NCI-H1092 treated with DMSO at 0.1 percent for 48 hours (cell line): ENCODE measurements at places on chromosomes 5 and 9.

GRCh38 chr5:173984218-173984617, 4.8 kb upstream of the C5orf47 start:
- DNase-seq: no peak

DNA sequence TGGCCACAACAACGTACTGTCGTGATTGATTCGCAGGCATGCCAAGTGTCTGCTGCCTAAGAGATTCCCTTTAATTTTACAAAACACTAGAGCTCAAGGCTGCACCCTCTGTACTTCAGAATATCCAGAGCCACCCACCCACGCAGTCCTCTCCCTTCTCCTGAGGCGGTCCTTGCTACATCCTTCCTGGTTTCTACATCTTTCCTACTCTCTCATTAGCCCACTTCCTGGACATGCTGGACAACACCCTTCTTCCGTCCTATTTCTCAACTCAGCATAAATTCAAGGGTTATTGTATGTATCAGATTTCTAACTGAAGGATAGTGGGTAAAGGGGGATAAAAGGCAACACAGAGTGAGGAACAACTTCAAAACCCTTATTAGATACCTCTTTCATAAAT, 148.4 kb upstream of the MAP3K1 start:
- DNase-seq: no peak

GRCh38 chr5:14016549-14016948, 72.1 kb upstream of the DNAH5 start:
- DNase-seq: no peak

DNA sequence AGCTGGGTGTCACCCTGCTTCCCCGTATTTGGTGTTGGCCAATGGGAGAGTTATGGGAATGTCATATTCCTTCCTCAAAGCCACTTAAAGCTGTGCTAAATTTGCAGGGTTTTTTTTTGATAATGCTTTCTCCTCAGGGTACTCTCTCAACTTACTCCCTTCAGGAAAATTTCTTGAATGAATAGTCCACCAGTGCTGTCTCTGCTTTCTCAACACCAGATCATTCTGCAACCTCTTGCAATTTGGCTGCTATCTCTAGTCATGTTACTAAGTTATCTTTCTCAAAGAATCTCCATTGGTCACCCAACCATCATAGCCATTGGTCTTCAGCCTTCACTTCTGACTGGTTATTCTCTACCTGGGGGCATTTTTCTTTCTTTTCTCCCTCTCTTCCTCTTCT, 13.4 kb upstream of the TNFAIP8 start:
- no peak for DNase-seq

DNA sequence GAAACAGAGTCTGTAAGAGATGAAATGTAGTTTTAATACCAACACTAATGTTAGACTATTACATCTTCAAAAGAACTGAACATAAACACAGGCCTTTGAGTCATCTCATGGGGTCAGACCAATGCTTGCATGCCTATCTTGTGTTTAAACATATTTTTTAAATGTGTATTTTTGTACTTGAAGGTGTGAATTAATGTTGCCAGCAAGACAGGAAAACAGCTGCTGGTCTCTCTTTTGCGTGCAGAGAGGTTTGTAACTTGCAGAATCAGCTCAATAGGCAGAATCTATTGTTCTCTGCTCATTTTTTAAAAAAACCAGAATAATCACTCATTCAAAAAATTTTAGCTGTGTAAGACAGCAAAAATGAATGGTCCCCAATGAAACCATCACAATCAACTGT, 180.2 kb downstream of the ALDH1A1 start:
- DNase-seq: no peak

DNA sequence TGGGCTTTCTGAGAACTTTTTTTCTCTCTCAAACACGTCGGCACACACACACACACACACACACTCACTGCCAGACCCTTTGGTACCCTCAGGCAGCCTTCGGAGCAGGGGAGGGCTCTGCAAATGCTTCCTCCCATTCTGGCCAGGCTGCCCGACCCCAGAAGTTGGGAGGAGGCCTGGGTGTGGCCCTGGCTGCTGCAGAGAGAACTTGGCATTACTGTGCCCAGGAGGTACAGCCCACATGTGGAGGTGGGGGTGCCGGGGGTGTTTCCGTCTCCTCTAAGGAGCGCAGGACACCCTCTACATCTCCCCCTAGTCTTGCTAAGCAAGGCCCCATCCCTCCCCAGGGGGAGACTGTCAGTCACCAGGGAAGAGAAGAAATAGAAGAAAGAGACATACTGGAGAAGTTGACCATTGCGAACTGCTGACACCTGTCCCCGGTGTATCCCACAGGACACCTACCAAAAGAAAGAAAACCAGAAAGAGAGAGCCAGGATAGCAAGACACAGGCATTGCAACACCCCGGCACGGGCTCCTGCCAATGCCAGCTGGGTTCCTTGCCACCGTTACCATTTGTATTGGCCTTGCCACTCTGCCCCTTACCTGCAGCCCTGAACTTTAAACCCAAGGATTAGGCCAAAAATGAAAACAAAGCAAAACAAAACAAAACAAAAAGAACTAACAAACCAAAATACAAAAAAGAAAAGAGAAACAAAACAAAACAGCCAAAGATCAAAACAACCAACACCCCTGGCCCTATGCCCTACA, 69.3 kb downstream of the PSD2 start:
- no peak for DNase-seq

DNA sequence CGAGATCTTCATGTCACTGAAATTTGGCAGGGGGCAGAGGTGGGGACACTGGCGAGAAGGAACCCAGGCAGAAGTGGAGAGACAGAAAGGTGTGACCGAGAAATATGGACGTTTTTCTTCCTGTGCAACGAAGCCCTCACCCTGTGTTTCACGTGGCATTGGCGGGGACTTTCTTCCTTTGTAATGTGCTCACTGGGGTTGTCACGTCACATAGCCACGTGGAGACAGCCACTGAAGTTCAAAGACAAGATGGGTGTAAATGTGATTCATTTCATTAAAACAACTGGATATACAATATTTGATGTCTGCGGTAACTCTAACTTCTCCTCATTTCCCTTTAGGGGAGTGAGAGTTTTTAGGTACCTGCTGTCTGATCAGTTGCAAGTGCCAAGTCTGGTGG, 225.7 kb downstream of the FSTL4 start:
- DNase-seq: no peak
